ENCODE measurements at places on chromosomes 11 and 22.

- DNase-seq = no peak
Measured at GRCh38 chr11:96104496-96104895, 180.6 kb upstream of the MTMR2 start.

GRCh38 chr22:47351836-47352579, 589.6 kb downstream of the TBC1D22A start:
- DNase-seq = no peak

DNA sequence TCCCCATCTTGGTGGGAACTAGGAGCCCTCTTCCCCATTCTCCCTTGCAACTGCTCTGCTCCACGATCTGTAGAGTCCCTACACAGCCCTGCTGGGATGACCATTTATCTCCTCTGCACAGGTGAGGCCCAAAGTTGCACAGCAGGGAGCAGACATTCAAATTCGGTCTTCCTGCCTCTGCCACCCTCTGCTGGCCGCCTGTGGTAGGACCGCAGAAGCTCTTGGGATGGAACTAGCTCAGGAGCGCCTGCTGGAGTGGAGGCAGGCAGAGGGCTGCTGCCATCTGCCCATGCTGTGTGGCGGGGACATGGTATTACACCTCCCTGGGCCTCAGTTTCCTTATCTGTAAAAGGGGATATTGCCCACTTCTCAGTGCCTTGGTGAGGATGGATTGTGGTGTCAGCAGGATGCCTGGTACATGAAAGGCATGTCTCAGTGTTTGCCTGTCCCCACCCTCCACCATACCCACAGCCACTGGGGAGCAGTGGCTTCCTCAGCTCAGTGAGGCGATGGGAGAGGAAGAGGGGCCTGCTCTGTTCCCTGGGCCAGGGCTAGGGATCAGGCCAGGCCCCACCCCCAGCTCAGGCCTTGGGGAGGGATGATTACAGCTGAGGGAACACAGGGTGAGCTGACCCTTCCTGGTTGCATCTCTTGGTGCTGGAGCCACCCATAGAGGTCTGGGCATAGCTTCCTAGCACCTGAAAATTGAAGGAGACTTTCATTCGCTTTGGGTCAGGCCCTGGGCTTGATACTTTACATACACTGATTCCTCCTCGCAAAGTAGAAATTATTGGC, 11.3 kb upstream of the OMP start:
- DNase-seq = peak; percentile 42

GRCh38 chr22:42997582-42998090, 17.3 kb downstream of the PACSIN2 start:
- DNase-seq = no peak

DNA sequence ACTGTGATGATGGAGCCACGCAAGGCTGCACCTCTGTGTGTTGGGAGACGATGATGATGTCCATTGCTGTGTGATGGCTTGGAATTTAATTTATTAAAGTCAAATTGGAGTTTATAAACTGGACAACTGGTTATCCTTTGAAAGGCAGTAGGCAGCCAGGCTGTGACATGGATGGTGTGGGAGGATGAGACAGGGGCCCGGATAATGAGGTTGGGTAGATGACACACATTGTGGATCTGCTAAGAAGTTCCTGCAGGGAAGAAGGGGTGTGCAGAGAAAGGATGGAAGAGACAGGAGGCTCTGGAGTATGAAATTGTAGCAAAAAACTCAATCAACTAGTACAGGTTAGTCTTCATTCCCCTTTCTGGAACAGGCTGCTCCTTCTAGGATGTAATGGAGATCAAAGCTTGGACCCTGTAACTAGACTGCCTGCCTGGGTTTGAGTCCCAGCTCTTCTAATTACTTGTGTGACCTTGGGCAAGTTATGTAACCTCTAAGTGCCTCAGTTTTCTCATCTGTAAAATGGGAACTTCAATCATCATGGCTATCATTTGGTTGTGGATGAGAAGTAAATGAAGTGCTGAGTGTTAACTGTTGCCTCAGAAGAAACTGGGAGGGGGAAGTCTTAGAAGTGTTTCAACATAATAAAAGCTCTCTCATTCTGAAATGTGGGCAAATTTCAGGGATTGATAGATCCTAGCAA, 4.2 kb upstream of the HINFP start:
- no peak for DNase-seq

DNA sequence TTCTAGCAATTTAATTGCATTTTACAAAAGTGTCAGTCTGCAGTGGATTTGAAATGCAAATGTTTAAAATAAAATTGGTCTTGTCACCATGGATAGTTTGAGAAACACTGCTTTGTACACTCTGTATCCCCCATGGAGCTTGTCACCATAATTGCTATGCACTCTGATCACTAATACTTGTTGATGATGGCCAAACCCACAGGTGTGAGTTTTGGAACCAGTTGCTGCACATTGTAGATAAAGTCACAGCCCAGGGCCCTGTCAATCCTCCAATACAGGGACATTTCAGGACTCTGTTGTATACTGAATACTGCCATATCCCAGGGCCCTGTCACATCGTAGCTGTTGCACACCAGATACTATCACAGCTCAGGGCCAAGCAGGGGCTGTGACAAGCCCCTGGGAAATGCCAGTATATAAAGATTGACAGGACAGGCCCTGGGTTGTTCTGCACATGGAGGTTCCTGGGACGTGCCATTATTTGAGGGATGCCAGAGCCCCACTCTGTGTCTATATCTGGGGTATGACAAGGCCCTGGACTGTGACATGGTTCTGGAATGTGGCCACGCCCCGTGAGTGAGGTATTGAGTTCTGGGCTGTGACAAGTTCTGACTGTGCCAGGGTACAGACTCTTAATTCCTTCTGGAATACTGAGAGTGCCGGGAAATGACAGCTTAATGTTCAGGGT, 27.9 kb upstream of the SMPD1 start:
- no peak for DNase-seq

DNA sequence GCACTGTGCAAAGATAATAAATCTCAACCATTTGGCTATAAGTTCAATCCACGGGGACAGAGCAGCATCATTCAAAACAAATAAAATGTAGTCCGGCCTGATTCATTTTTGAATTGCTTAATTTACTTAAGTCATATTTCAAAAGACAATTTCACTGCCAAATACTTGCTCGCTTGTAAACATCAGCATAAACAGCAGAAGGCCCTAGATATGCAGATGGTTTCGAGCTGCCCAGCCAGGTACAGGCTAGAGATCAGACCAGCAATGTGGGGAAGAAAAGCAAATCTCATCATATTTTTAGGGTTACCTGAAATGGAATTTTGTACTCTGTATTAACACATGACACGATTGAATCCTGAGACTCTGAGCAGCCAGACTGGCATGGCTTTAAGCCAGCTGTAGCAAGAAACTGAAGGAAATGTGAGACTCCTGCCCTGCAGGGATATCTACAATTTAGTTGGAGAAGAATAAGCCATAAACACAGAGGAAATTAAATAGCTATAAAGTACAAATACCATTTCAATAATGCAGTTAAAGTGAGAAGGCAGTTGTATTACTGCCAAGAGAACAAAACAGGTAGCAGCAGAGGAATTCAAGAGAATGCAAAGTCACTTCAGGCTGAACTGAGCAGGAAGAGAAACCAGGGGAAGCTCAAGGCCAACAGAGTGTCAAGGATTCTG, 440.3 kb downstream of the ETS1 start:
- no peak for DNase-seq

- DNase-seq = no peak
Measured at GRCh38 chr22:46201059-46201757, 48.9 kb downstream of the CDPF1 start.

DNA sequence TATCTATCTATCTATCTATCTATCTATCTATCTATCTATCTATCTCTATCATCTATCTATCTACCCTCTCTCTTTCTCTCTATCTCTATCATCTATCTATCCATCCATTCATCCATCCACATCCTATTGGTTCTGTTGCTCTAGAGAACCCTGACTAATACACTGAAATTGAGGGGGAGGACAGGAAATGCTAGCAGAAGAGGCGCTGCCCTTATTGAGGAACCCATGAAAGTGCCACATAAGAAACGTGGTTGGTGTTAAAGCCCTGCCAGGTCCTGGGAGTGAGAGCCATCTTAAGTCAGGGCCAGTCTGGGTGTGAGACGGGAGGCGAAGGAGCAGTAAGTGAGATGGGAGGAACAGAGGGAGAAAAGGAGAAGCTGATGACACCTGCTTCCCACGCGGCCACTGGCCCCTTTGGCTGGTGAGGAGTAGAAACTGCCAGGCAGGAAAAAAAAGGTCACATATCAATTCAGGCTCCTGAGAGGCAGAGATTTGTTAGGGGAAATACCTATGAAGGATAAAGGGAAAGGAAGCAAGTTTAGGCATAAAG, 87.9 kb upstream of the PLET1 start:
- no peak for DNase-seq

DNA sequence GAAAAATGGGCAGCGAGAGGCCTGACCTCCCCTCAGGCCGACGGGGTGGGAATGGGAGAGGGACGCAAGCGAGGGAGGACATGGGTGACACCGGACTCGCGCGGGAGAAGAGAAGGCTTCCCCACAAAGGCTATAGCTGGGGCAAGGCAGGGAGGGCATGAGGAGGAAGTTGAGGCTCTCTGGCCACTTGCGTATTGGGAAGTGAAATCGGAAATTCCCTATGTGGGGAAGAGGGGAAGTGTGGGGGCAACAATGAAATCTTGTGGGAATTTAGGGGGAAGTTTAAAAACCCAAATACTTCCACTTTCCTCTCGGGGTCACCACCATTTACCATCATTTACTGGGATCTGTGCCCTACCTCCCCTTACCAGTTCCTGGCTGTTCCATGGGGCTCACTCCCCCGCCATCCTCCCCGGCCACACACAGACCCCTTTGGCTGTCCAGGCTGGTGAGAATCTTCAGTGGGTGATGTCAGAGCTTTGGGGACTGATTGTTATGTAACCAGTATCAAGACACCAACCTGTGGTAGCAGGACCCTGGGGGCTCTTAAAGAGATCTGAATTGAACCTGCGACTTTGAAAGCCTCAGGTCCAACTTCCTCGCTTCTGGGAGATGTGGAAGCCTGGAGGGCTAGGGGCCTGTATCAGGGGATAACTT, 951 bp upstream of the EHD1 start:
- no peak for DNase-seq

- DNase-seq = no peak
Measured at GRCh38 chr11:74620531-74620930, 28.1 kb downstream of the POLD3 start.

DNA sequence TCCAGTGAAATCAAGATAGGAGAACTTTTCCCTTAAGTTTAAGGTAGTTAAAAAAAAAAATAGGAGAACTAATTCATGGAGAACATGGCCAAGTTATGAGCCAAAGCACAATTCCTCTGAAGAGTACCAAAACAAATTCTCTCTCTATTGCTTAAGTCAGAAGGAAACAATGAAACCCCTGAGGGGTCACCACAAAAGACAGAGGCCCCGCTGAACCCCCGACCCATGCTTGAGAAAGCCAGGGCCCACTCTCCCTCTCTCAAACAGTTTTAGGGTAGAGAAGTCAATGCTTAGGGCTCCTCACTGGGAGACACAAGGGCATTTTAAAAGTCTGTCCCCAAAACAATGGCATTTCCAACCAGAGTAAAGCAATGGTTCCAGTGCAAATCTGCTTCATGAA, 26.9 kb downstream of the PPP2R1B start:
- DNase-seq = no peak

DNA sequence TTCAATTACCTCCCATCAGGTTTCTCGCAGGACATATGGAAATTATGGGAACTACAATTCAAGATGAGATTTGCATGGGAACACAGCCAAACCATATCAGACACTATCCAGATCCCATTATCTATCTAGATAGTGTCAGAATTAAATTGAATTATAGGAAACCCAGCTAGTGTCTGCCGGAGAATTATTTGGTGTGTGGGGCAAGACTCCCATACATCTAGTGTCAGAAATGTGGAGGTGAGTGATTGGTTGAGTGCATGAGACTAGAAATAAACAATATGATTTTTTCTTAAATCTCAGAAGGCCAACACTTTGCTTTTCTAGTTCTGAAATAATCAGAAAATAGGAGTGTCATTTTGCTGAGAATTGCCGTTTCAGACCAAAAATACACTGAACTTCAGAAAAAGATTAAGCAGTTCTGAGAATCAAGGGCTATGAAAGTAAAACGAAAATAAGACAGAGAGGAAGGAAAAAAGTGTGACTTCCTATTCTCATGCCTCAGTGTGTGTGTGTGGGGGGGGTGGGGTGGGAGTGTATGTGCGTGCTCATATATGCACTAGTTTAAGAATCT, 21.3 kb downstream of the CASP12 start:
- DNase-seq = no peak

DNA sequence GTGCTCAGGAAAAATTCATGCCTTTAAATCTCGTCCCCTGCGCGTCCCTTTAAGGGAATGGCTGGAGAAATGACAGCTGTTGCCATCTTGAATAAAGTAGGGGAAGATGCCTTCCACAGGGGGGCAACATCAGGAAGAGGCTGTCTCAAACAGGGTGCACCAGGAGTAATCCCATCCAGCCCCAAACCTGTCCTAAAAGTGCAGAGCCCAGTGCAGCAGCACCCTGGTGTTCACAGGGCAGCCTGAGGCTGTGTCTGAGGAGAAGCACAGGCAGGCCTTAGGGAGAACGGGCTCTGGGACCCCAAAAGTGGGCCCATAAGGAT, 10.8 kb upstream of the C11orf96 start:
- DNase-seq = no peak

- DNase-seq = no peak
Measured at GRCh38 chr11:57873196-57873911, 111.8 kb downstream of the CTNND1 start.

DNA sequence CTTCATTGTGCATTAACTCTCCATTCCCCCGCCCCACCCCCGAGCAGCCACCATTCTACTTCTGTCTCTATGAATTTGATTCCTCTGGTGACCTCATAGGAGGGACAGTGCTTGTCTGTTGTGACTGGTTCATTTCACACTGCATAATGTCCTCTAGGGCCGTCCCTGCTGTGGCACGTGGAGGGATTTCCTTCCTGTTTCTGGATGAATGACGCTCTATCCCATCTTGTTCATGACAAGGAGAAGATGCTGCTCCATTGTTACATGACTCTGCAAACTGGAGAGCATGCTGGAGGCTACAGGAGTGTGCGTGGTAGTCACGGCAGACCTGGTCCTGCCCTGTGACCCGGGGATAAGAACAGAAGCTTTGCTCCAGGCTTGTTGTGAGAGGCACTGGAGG, 61.3 kb downstream of the RTL6 start:
- no peak for DNase-seq

- no peak for DNase-seq
Measured at GRCh38 chr22:48494968-48495750, 1332.5 kb downstream of the BRD1 start.

DNA sequence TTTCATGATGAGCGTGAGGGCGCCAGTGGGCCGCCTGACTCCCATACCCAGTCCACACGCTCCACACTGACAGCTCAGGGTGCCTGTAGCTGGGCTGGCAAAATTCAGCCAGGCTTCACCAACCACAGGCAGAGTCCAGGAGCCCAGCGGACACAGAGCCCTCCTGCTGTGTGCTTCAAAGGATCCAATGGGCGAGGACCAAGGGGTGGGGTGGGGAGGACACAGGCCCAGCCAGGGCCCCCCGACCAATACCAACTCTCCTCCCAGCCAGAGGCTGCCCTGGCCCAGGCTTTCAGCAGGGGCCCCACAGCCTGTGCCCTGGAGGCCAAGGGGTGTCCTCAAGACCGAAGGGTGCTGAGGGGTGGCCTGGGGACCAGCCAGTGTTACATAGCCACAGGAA, 336.1 kb downstream of the CTTN start:
- DNase-seq = no peak

- no peak for DNase-seq
Measured at GRCh38 chr11:79344753-79345294, 96.0 kb downstream of the TENM4 start.

All from cerebellar nuclear complex (tissue), 1 donor.